ENCODE measurements at places on chromosomes 6 and 20. TPM values are rescaled to one million over a fixed set of nuclear protein-coding genes. Genes with fewer than 3 reads are reported as not detected.

The PSORS1C1 gene
- polyA plus RNA-seq: not detected

DNA sequence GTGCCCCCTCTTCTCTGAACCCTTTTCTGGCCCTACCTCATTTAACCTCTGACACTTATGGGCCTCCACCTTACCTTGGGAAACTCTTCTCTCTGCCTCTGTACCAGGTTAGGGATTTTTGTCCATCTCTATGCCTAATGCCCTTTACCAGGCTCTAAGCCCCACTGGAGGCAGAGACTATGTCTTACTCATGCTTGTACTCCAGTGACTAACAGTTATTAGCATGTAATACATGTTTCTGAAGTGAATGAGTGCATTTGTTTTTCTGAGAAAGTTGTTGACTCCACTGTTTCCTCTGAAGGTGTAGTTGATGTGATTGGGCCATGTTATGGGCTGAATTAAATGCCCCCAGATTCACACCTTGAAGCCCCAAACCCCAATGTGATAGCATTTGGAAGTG, 234.3 kb downstream of the PACRG start:
- H3K27ac ChIP-seq: no peak overlapping the region
- H3K4me3 ChIP-seq: no peak overlapping the region

- no peak for DNase-seq
- no peaks in the 10 kb centered on the region for H3K36me3 ChIP-seq
- H3K4me3 ChIP-seq: no peak overlapping the region
- peaks cover 16% of the 10 kb centered on the region for H3K4me1 ChIP-seq
- H3K27ac ChIP-seq: peak overlapping the region; percentile 61
- H3K27me3 ChIP-seq: no peaks in the 10 kb centered on the region
These were observed 669.4 kb upstream of the CITED2 start for GRCh38 chr6:140043762-140044378.

DNA sequence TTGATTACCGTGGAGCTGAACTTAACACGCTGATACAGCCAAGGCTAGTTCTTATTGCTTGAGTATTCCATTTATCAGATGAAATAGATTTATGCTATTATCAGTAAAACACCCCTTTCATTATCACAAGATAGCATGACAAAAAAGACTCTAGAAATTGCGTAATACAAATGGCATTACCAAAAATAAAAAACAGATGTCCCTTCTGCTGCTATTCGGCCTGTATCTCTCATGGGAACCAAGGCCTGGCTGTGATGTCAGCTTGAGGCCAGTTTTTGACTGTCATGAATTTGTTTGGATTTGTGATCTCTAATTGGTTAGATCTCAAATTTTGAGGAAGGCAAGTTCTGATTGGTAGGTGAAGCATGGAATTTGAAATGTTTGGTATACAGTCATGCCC, 25.2 kb downstream of the MEI4 start:
- no peak for DNase-seq
- H3K27me3 ChIP-seq: no peaks in the 10 kb centered on the region
- H3K4me1 ChIP-seq: no peaks in the 10 kb centered on the region
- no peaks in the 10 kb centered on the region for H3K36me3 ChIP-seq
- no peak overlapping the region for H3K27ac ChIP-seq

DNA sequence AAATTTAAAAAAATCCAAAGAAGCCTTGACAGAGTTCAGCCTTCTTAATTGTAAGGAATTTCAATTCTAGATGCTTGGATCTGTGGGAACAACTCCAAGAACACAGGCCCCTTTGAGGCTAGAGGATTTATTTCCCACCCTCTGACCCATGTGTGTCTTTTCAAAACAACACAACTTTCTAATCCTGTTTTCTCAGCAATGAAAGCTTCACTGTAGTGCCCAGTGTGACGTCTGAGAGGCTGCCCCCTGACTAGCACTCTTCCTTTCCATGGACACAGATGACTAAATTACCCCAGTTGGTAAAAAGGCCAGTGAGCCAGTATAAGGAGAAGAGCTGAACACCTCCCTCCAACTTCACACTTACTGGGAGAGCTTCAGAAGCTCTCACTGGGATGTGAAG, 16.5 kb upstream of the CCR6 start:
- no peaks in the 10 kb centered on the region for H3K36me3 ChIP-seq
- DNase-seq: no peak
- no peak overlapping the region for H3K27ac ChIP-seq
- H3K4me1 ChIP-seq: no peaks in the 10 kb centered on the region
- no peak overlapping the region for H3K4me3 ChIP-seq

Measured in psoas muscle (tissue), 8 donors.